ENCODE measurements at places on chromosomes 13 and 19.

DNA sequence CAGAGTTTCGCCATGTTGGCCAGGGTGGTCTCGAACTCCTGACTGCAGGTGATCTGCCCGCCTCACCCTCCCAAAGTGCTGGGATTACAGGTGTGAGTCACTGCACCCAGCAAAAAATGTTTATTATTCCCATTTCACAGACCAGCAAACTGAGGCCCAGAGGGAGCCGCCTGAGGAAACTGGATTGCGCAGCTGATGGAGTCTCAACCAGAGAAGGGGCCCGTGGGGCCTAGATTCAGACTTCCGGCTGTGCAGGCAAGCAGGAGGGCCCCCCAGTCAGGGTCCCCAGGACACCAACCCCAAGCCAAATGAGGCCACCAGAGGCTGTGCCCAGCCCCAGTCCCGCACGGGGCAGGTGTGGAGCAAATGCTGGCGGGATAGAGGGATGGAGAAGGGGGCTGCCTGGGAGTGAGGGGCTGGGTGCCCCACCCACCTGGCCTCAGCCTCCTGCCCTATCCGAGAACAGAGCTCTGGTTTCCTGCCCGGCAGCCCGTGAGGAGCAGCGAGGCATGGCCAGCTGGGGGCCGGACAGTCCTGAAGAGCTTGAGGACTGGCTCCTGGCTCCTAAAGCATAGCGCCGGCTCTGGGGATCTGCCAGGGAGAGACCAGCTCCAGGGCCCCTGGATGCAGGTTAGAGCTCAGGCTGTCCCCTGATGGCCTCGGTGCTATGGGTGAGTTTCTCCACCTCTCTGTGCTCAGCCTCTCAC is 22.0 kb downstream of the MISP start:
- DNase-seq, result no peak

- no peak for DNase-seq
Observed at GRCh38 chr13:88063741-88064140, 392.6 kb downstream of the SLITRK5 start.

GRCh38 chr13:66076417-66076816 is 1153.7 kb downstream of the PCDH9 start:
- no peak for DNase-seq

DNA sequence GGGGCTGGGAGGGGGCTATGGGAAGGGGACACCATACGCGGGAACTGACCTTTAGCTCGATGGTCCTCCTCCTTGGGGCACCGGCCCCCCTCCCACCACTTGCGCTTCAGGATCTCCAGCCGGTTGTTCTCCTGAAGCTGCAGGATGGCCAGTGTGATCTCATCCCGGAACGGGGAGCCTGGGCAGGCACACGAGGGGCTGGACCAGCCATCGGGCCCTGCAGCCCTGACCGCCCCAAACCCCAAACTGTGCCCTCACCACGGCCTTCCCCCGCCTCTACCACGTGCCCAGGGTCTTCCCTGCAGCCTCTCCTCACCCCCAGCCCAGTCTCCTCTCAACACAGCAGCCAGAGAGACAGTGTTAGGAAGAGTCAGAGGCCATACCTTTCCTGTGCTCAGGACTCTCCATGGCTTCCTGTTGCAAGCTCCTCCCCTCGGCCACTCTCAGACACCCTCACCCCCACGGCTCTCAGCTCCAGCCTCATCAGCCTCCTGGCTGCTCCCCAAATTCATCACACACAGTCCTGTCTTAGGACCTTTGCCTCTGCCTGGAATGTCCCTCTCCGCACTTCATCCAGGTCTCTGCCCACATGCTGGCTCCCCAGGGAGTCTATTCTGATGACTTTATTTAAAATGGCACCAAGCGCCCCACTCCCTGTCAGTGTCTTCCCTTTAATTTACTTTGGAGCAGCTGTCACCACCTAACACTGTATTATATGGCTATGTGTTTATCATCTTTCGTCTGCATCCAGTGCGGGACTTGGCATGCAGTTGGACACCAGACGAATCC is 9.7 kb upstream of the ATP1A3 start:
- DNase-seq, result no peak

DNA sequence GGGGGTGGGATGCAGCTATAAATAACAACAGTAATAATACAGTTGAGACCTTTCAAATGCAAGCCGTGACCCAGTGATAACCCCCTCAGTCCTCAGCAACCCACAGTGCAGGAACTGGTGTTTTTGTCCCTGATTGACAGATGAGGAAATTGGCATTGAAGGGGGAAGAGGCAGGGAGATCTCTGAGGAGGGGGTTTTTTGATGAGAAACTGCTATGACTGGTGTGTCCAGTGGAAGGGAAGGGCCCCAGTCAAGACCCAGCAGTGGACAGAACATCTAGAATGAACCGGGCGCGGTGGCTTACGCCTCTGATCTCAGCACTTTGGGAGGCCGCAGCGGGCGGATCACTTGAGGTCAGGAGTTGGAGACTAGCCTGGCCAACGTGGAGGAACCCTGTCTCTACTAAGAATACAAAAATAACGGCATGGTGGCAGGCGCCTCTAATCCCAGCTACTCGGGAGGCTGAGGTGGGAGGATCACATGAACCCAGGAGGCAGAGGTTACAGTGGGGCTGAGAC is 1.9 kb downstream of the MAP1S start:
- DNase-seq, result no peak

GRCh38 chr19:39177110-39177699 is 19.6 kb upstream of the NCCRP1 start:
- no peak for DNase-seq

- DNase-seq, result peak; percentile 60
Observed at GRCh38 chr19:18093439-18094161, 4.0 kb upstream of the MAST3 start.

- DNase-seq, result no peak
Observed at GRCh38 chr19:46181388-46181779, 33.3 kb downstream of the IGFL2 start.

DNA sequence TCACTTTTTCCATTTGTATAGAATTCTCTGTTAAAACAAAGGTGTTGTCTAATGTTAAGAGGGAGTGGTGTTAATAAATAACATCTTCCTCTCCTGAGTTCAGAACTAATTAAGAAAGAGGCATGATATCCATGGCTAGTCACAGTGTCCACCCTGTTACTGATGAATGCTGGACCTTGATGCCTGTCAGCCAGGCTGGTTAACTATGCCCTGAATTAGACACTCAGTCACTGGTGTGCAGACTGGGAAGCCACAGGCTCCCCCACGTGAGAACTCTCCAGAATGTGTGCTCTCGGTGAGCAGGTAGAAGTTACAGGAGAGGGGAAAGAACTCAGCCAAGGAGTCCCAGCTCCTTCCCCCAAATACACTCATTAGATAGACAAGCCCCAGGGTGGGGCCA is 56.1 kb upstream of the RNF113B start:
- DNase-seq, result no peak

GRCh38 chr13:26061947-26062346 is 10.1 kb upstream of the SHISA2 start:
- no peak for DNase-seq

DNA sequence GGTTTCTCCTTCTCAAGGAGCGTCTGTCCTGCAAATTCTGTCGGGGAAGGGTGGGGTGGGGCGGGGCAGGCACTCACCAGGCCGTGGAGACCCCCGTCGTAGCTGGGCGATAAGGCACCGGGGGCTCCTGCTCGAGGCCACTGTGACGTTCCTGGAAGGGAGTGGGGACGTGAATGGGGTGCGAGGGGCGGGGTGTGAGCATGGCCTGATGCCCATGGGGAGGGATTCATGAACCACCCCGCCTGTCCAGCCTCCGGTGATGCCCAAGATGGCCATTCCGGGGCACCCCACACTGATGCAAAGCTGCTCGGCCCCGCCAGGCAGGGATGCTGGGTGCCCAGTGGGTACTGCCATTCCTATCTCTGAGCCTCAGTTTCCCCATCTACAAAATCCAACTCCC is 14.4 kb upstream of the UQCR11 start:
- DNase-seq, result no peak

GRCh38 chr19:55302318-55302703 is 18.5 kb downstream of the BRSK1 start:
- DNase-seq, result no peak

- no peak for DNase-seq
Observed at GRCh38 chr13:31944262-31945160, 87.1 kb upstream of the FRY start.

- DNase-seq, result peak; percentile 42
Observed at GRCh38 chr19:16660763-16661479, at the start of gene TMEM38A. Gene TMEM38A, plus strand, starts transcription at chr19:16661139. Its CDS starts 79 bp downstream, at chr19:16661218.

DNA sequence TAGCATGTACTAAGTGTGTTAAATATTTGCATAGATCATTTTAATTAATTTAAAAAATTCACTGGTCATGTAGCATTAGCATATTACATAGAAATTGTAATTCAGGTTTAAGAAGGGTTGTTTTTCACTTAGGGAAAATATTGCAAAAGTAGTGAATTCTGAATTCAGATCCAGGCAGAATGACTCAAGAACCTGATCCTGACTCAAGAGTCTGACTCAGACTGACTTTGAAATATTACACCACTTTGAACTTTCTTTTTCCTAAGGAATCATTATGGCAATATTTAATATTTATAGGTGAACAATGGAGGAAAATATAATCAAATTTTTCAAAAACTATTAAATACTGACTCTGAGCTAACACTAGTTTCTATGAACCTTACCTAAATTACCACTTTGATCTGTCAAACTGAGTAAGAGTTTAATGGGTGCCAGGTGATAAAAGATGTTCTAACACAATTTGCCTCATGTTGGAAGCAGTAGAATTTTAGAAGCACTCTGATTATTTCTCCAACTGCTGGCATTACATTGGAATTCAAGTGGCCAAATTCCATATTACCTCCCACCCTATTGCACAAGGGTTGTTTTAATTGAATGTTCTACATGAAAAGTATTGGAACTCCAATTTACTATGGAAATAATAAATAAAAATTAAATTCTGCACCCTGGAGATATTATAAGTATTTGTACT is 261.6 kb downstream of the SLITRK1 start:
- DNase-seq, result no peak

GRCh38 chr19:8445488-8446001 is 770 bp downstream of the HNRNPM start:
- peak; percentile 15 for DNase-seq

GRCh38 chr19:13869281-13869680 is 7.7 kb upstream of the NANOS3 start:
- no peak for DNase-seq

DNA sequence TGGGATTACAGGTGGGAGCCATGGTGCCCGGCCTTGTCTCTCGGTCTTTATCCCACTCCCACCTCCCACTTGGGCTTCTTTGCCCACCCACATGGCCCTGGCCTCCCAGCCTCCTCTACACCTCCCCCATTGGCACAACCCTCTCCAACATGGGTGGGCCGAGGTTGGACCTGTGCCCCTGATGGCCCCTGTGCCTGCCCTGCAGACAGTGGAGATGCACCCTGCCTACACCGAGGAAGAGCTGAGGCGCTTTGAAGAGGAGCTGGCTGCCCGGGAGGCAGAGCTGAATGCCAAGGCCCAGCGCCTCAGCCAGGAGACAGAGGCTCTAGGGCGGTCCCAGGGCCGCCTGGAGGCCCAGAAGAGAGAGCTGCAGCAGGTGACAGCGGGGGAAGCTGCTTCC is 12.6 kb upstream of the DHDH start:
- no peak for DNase-seq
